Activated CD4-positive, alpha-beta memory T cell treated with anti-CD3 and anti-CD28 coated beads, Interleukin-2, amount 10 ng/mL, durations not matched to agents 7 days and 5 days (primary cell): ENCODE measurements at places on chromosomes 3 and 15.

DNA sequence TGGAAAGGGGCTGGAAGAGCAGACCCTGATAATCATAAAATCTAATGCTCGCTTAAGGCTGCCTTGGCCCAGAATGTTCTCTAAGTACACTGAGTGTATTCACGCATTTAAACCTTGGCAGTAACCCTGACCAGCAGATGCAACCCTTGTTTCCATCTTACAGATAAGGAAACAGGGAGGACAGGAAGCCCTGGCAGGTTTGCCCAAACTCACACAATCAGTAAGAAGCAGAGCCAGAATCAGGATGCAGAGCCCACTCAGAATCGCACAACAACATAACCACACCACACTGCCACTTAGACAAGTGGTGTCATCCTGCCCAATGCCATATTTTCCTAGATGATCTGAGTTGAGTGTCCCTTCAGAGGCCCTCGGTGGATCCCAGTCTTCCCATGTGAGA lies 214.5 kb upstream of the HES1 start:
- DNase-seq, result no peak

- no peak for DNase-seq
Observed at GRCh38 chr3:114716916-114717315, 423.1 kb downstream of the TIGIT start.

DNA sequence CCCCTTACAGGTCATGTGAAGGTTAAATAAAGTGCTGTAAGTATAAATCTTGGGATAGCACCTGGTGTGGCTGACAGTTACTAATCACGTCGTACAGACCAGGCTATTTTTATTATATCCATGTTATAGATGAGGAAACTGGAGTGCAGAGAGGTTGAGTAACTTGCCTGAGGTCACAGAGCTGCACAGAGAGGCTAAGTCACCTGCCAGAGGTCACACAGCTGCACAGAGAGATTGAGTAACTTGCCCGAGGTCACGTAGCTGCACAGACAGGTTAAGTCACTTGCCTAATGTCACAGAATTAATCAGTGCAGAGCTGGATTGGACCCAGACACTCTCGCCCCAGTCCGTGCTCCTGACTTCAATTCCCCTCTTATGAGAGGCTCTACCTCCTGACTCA lies 171.5 kb downstream of the NUP210 start:
- DNase-seq, result no peak

- no peak for DNase-seq
Observed at GRCh38 chr3:48695393-48695753, 9.7 kb upstream of the NCKIPSD start.

DNA sequence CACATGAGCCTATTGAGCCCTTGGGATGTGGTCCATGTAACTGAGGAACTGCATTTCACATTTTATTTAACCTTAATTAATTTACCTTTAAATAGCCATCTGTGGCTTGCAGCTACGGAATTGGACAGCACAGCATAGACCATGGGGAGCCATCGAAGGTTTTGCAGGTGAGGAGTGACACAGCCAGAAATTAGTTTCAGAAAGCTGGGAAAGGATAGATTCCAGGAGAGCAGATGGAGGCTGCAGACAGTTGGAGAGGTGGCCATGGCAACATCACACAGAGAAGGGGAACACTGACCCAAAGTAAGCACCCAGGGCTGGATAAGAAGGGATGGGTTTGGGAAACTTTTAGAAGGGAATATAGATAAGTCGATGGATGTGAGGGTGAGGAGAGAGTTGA lies 100.1 kb upstream of the SLC6A11 start:
- DNase-seq, result no peak

GRCh38 chr3:10697918-10698317 lies 118.1 kb upstream of the SLC6A11 start:
- DNase-seq, result no peak

- peak; percentile 29 for DNase-seq
Observed at GRCh38 chr3:54188176-54188791, 65.9 kb downstream of the CACNA2D3 start.

DNA sequence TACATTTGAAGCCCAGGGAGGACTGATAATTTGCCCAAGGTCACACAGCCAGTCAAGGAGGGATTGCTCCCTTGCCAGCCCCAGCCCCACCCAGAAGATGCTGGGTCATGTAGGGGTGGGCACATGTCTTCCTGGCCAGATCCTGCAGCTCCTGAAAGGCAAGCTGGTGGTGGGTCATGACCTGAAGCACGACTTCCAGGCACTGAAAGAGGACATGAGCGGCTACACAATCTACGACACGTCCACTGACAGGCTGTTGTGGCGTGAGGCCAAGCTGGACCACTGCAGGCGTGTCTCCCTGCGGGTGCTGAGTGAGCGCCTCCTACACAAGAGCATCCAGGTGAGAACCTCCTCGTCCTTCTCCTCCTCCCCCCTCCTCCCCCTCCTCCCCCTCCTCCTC lies 13.2 kb downstream of the ISG20 start:
- peak; percentile 12 for DNase-seq

DNA sequence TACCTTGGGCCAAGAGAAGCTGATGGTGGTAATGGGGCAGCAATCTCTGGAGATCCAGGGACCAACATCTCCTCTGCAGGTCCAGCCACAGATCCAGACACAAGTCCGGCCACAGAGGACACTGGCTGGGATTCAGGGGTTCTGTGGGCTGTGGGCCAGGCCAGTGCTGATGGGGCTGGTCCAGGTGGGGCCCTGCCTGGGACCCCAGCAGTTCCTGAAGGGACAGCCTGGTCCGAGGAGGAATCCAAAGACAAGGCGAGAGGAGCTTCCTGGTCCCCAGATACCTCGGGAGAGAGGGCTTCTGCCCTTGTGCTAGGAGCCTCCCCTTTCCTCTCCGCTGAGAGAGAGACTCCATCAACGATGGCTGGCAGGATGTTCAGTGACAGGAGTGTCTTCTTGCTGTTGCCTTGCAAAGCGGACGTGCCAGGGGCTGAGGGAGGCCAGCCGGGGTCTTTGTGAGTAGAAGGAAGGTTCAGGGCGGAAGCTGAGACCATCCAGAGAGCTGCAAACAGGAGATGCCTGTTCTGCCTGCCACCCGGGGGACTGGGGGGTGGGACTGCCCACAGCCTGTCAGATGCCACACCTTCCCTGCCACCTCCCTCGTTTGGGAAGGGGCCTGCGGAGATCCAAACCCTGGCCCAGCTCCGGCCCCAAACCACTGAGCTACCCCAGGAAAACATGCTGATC lies 24.5 kb upstream of the GOLGA6C start:
- no peak for DNase-seq

GRCh38 chr3:129529436-129530210 lies 1.2 kb downstream of the RHO start:
- no peak for DNase-seq

GRCh38 chr15:98899272-98900021 lies 108.1 kb downstream of the PGPEP1L start:
- no peak for DNase-seq

GRCh38 chr3:105473521-105474223 lies 107.0 kb downstream of the ALCAM start:
- DNase-seq, result no peak

- DNase-seq, result no peak
Observed at GRCh38 chr3:172244011-172244410, 204.2 kb downstream of the GHSR start.

DNA sequence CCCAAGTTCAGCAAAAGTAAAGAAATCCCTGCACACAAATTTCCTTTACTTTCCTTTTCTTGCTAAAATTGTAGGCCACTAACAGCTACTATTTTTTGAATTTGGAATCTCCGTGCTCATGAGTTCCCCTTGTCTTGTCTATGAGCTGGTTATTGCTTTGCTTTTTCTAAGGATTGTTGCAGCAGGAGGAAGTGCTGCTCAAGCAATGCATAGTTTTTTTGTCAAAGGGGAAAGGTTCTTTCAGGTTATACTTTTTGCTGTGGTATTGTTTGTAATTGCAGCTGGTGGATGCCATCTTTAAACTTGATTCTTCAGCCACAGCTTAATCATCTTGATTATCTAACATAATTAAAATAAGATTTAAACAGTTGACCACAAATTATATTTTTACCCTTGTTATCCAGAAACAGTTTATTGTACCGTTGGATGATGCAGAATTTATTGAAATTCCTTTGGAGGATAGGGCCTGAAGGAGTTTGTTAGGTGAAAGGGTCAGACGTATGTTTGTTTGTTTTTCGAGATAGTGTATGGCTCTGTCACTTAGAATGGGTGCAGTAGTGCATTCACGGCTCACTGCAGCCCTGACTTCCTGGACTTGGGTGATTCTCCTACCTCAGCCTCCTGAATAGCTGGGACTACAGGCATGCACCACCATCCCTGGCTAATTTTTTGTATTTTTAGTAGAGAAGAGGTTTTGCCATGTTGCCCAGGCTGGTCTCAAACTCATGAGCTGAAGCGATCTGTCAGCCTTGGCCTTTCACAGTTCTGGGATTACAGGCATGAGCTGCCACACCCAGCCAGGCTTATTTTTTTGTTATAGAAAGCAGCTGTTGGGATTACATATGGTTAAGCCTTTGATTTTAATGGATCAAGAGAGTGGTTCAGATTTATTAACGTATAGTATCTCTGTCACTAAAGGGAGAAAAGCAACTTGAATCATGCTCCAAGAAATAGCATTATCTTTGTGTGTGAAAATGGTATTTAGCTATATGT lies 11.7 kb downstream of the MGA start:
- DNase-seq, result no peak

- no peak for DNase-seq
Observed at GRCh38 chr3:31836131-31837075, 144.7 kb downstream of the OSBPL10 start.

DNA sequence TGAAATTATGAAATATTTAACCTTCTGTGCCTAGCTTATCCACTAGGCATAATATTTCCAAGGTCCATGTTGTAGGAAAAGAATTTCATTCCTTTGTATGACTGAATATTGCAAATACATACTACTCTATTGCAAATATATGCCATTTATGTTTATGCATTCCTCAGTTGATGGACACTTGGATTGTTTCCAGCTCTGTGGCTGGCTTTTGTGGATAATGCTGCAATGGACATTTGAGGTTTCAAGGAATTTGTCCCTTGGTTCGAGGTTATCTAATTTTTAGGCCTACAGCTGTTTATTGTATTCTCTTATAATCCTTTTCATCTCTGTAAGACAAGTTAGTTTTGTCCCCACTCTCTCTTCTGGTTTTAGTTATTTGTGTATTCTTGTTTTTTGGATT lies 7.7 kb upstream of the AADACL2 start:
- no peak for DNase-seq

DNA sequence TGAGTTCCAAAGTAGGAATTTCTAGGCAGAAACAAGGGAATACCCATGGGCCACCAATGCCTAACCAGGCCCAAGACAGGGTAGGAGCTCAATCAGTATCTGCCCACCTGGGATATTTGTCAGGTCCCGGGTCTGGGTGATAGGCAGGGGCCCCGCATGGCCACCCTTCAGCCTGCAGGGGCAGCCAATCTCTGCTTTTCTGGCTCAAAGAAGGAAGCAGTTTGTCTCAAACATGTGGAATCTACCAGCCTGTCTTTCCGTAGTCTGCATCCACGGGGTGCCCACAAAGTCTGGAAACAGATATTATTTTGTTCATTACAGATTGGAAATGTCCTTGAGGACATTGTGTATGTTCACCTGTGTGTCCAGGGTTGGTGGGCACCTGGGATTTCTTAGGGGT lies 56.2 kb downstream of the CEMIP start:
- no peak for DNase-seq

- DNase-seq, result no peak
Observed at GRCh38 chr3:197458906-197459470, 96.8 kb downstream of the BDH1 start.

DNA sequence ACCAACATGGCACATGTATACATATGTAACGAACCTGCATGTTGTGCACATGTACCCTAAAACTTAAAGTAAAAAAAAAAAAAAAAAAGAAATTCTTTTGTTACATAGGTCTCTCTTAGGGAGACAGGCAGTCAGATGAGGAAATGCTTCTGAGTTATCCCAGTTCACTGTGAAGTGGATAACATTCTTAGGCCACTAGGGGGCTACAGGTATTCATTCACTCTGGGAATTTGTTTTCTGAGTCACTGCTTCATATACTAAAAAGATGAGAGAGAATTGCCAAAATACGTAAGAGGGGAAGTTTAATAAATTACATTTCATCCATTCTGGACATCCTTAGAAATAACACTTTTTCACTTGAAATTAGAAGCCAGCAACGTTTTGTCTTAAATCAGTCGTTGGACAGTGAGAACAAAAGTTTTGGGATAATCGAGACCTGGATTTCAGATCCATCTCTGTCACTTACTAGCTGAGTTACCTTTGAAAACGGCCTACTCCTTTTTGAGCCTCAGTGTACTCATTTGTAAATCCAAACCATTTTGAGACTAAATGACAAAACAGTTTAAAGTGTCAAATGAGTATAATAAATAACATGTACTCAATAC lies 738.4 kb upstream of the ALCAM start:
- no peak for DNase-seq

DNA sequence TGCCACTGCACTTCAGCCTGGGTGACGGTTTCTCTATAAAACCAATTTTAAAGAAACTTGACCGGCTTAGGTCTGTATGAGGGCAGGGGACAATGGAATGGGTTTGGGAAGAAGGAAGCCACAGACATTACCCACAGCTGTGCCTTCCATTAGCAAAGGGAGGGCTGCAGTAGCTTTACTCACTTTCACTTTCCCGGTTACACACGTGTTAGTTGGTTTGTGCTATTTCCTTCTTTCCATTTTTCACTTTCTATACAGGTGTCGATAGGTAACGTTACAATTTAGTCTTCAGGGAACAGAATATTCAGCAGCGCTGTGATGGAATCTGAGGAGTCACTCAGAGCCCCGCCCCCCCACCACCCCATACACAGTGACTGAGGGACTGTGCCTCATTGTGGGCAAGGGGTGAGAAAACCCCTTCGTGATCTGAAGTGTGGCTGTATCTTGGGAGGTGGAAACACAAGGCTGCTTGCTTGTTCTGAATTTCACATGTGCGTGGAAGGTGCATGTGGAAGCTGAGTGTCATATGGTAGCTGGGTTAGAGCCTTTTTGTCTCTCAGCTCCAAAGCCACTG lies 44.8 kb upstream of the RPL32 start:
- DNase-seq, result no peak

DNA sequence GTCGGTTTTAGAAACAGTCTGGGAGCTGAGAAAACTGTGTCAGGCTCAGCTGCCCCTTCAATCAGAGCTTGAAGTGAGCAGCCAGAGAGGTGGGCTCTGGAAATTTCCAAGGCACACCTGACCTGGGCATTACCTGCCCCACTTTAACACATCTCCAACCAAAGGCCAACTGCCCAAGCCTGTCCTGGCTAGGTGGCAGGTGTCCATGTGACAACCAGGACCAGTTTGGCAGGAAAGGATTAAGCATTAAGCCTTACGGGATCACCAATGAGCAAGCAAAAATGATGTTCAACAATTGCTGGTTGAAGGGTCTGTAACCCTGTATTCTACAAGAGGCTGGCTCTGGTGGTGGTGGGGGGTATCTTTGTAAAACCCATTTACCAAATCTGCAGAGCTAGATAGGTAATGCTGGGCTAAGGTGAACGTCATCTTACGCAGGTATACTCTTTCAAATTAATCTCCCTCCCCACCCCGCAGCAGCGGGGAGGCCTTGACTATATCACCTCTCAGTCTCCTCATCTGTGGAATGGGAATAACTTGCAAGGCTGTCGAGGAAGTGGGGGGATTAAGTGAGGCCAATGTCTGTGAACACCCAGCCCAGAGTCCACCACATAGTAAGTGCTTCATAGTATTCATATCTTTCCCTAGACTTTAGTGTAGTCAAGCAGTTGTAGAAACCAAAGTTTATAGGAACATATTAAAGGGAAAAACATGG lies 183.2 kb downstream of the MEGF11 start:
- no peak for DNase-seq
